ENCODE measurements at places on chromosomes 5 and 9.
A peak's percentile ranks its signal among the peaks of the same experiment; 100 is the strongest.

DNA sequence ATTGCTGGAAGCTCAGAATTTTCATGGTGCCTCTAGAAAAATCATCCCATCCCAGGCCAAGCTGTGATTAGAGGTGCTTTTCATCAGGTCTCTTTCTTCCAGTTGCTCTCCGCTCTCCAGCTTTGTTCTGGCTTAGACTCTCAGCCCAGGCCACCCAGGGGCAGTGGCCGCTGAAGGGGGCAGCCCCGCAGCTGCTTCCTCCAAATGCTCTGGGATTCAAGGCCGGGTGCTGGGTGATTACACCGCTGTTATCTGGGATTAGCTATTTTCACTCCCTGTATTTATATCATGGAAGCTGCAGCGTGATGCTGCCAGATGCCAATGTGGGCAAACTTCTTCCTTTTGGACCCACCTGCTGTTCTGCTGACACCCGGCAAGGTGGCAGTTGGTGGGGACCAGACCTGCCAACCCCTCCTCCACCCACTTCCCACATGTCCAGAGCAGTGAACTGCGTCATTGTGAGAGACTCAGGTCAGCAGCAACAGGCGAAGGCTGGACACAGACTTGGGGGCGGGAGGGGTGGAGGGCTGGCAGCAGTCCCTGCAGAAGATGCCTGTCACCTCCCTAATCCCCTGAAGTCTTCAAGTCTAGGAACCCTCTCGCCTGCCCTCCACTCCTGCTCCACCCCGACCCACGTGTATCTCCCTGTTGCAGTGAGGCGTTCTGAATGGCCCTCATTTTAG is 33.9 kb upstream of the NKX2-5 start:
- DNase-seq: no peak

- peak; percentile 1 for DNase-seq
Observed at GRCh38 chr5:134227259-134227658, 1.4 kb upstream of the PPP2CA start.

DNA sequence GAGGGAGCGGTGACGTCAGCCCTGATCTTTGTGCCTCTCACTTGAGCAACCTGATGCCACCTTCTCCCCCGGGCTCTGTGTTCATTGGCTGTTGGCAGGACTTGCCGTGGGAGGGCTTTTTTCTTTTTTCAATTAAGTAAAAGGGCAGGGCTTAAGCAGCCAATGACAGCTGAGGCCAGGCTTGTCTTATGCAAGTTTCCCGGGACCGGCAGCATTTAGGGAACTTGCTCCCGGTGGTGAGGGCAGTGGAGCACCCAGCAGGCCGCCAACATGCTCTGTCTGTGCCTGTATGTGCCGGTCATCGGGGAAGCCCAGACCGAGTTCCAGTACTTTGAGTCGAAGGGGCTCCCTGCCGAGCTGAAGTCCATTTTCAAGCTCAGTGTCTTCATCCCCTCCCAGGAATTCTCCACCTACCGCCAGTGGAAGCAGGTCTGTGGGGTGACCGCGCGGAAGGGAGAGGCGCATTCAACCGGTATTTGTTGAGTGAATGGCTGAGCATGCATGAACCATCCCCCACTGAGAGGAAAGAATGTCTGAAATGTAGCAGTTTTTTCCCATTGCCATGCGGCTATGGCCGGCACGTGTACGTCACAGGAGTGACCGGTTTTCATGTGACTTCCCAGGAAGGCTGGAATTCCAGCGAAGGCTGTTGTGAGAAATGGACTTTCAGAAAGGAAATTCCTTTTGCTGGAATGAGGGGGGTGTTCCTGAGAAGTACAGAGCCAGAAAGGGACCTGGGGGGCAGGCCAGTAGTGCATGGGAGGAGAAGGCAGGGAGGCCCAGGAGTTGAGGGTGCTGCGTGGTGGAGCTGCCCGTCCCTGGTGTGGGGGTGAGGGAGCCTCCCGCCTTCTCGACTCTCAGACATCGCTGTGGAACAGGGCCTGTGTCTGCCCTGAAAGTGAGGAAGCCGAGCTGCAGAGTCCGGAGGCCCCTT is 29.0 kb downstream of the PTGES2 start:
- DNase-seq: peak; percentile 52

DNA sequence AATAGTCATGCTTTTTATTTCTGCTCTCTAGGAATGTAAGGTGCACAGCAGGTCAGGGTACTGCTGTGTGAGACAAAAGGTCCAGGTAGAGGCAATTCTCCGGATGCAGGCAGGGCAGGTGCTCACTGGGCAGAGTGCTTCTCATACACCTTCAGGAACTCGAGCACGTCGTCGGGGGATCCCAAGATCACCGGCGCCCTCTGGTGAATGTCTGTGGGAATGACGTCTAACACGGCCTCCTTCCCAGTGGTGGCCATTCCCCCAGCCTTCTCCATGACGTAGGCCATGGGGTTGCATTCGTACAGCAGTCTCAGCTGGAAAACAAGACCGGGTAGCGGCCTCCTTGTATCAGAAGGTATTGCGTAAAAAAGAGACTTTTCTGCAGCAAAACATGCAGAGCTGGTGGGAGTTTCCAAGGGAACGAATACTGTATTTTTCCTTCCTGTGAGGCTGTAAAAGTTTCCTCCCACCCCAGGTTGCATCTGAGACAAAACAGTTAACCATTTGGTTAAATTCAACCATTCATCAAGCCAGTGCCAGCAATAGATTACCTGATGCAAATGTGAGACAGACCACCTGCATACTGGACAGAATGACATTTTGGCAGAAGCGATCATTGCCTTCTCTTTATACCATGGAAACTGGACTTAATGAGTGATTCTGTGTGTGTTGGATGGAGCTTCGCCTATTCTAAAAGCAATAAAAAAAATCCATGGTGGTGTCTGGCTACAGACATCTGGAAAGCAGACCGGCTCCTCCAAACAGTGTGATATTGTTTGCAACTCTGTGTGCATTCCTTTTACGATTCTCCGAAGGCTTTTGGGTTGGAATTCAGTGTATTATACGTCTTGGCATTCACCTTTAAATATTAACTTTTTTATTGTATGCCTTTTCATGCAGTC is 9.9 kb upstream of the FBP2 start:
- DNase-seq: peak; percentile 58

GRCh38 chr9:8262625-8263622 is 463.3 kb upstream of the DMAC1 start:
- DNase-seq: no peak

- DNase-seq: no peak
Observed at GRCh38 chr5:60084226-60084625, 190.7 kb upstream of the PDE4D start.

GRCh38 chr5:86127696-86128095 is 490.0 kb upstream of the COX7C start:
- no peak for DNase-seq

GRCh38 chr9:123460091-123460490 is 104.1 kb downstream of the CRB2 start:
- no peak for DNase-seq

- DNase-seq: no peak
Observed at GRCh38 chr9:2630158-2630557, 8.6 kb downstream of the VLDLR start.

- DNase-seq: no peak
Observed at GRCh38 chr9:81984928-81985327, 3.6 kb upstream of the SPATA31D1 start.

- DNase-seq: no peak
Observed at GRCh38 chr5:67375606-67376005, 179.0 kb upstream of the CD180 start.

- DNase-seq: no peak
Observed at GRCh38 chr5:53712327-53712726, 151.9 kb downstream of the NDUFS4 start.

DNA sequence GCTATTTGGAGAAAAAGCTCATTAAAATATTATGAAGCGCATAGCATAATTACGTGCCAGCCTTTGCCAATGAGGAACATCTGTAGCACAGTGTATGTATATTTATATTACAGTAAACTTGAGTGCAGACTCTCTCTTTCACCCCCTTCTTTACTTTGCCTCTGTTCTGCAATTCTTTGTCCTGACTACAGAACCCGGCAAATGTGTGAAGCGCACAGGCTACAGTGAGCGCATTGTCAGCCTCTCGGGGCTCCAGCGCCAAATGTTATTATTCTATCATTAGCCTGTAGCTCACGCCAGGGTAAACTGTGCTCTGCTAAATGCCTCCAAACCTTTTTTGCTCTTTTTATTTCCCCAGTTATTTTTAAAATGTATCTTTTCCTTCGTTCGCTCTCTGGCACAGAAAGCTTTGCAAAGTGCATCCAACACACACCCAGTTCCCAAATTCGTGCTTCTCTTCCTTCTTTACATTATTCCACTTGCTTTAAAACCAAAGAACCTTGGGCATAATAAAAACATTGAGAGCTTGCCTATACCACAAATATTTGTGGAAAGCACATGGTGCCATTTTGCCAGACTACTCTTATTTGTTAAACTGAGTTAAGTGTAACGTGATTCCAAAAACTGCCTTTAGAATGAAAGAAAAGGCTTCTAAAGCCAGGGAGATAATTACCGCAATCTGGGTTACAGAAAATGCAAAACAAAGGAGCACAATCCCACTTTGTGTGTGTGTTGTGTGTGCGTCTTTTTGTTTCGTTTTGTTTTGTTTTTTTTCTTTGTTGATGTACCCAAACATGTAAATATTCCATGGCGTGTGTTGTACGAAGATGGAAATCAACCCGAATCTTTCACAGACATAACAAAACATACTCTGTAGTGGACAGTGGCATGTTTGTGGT is 164.1 kb upstream of the MPDZ start:
- no peak for DNase-seq

GRCh38 chr9:112648624-112649023 is 69.3 kb downstream of the INIP start:
- no peak for DNase-seq

- DNase-seq: no peak
Observed at GRCh38 chr9:80062567-80062966, 490.8 kb downstream of the TLE4 start.

DNA sequence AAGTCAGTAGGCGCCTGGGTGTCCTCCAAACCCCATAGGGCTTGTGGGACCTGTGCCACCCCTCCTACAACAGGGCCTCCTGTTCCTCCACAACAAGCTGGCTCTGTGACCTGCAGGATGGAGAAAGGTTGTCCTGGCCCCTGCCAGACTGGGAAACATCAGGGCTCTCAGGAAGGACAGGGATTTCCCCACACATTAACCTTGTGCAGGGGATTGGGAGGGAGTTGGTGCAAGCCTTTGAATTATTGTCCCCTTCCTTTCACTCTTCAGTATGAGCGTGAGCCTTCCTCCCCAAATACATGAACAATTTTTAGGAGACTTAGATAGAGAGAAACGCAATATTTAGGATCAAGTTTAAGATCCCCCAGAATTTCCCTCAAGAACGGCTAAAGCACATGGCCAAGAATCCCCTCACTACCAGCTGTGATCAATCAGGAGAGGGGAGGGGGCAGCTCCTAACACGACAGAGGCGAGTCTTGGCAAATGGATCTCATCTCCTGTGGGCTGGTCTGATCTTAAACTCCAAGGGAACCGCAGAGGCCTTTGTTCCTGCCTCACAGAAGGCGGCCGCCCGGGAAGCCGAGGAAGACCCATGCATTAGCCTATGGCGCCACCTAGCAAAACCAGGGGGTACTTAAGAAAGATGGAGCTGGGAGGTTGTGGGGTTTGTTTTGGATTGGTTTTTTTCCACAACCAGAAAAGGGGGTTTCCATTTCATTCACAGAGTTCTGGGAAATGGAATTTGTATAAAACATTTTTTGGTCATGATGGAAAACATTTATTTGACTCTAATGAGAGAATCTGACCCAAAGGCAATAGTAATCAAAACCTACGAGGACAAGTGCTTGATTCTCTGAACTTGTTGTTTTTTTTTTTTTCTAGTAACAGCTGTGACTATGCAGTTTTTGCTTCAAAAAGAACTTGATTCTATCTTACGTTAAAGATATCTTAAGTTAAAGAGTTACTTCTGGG is 36.1 kb upstream of the OSMR start:
- peak; percentile 7 for DNase-seq

- no peak for DNase-seq
Observed at GRCh38 chr5:102771435-102771834, 16.3 kb downstream of the PAM start.

GRCh38 chr9:105191508-105192121 is 52.8 kb upstream of the SLC44A1 start:
- DNase-seq: no peak

GRCh38 chr5:154368041-154368800 is 77.6 kb upstream of the SAP30L start:
- DNase-seq: no peak

GRCh38 chr5:139745132-139745799 is 50.3 kb upstream of the PSD2 start:
- DNase-seq: no peak
